ENCODE measurements at places on chromosomes 3 and 15. TPM values are rescaled to one million over a fixed set of nuclear protein-coding genes. Genes with fewer than 3 reads are reported as not detected.
A peak's percentile ranks its signal among the peaks of the same experiment; 100 is the strongest.

DNA sequence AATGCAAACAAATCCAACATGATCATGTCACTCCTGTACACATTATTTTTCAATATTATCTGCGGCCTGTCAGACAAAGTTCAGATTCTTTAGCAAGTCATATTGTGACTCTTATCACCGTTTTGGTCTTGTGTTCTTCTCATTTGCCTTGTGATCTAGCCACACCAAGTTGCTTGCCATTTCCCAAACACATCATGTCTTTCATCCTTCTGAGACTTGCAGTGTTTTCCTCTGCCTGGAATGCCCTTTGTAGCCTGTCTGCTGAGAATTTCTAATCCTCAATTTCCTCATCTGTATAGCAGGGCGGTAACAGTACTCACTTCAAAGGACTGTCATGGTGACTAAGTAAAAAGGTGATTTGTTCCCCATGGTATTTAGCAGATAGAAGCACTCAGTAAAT lies 135.0 kb downstream of the GREM1 start:
- no peak for DNase-seq

DNA sequence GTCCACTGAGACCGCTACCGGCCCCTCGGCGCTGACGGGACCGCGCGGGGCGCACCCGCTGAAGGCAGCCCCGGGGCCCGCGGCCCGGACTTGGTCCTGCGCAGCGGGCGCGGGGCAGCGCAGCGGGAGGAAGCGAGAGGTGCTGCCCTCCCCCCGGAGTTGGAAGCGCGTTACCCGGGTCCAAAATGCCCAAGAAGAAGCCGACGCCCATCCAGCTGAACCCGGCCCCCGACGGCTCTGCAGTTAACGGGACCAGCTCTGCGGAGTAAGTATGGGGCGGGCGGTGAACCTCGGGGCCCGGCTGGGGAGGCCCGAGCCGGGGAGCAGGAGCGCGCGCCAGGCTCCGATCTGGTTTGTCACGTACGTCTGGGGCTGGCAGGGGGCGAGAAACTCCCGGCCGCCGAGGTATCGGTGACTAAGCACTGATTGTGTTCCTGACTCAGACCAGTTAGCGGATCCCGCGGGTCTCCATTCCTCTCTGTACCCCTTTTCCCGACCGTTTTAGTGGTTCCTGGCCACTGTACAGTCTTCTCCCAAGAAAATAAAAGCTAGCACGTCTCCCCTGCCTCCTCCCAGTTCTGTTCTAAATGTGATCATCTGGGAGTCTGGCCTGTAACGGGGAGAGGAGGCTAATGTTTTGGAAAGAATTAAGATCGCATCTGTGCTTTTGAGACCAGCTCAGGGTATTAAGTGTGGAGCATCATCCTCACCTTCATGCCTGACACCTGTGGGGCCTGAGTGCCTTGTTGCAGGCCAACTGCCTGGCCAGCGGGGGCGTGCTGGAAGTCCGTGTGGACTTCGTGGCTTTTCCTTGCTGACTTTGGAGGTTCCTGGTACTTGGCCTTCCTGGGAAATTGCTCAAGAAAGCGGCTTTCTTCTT lies 691 bp downstream of the MAP2K1 start:
- peak; percentile 59 for DNase-seq

GRCh38 chr3:191005790-191006189 lies 143.3 kb upstream of the GMNC start:
- no peak for DNase-seq

DNA sequence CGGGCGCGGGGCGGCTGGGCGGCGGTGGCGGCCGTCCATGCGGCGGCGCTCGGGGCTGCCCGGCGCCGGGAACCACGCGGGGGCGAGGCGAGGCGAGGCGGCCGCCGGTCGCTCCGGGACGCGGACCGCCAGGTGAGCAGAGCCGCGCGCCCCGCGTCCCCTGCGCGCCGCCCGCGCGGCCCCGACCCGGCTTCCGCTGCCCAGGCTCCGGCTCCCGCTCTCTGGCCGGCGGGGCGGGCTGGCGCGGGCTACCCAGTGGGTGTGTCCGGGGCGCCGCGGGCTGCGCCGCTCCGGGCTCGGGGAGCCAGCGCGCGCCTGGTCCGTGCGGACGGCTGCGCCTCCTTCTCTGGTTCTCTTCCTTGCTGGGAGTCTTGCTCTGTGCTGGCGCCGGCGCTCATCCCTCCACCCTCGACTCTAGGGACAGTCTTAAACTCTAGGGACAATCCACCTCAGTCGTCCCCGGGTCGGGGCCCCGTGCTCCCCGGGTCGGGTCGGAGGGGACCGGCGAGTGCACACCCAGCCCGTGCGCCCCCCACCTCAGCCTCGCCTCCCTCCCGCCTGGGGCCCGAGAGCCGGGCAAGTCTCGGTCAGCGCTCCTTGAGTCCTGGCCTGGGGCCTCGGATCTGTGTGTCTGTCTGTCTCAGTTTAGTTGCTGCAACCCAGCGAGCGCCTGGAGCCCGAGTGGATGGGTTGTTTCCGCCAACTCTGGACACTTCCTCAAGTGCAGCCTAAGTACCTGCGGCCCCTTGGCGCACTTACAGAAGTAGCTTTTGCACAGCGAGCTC lies 488 bp downstream of the THSD4 start:
- no peak for DNase-seq

DNA sequence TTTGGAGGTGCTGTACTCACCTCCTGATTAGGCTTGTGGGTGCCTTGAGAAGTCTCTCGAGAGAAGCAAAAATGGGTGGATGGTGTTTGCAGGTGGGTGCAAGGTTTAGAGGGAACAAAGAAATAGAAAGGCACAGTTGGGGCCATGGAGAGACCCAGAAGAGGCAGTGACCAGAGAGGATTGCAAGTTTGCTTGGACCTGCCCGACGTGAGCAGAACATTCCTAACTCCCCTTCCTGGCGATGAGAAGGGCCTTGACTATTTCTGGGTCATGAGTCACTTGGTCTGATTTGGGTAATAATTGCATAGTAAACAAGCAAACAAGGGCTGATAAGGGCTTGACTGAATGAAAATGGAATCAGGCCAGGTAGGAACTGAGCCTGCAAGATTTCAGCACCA lies 7.0 kb upstream of the CTSH start:
- DNase-seq, result peak; percentile 79

Gene ZIC1
- not detected for polyA plus RNA-seq

- no peak for DNase-seq
These were observed 9.6 kb upstream of the SATB1 start for GRCh38 chr3:18434711-18435110.

- peak; percentile 55 for DNase-seq
These were observed 565.9 kb upstream of the CCDC54 start for GRCh38 chr3:106811376-106811775.

GRCh38 chr3:181454451-181455027 lies 257.2 kb upstream of the SOX2 start:
- no peak for DNase-seq

Gene SERINC4
- 0.06 TPM for polyA plus RNA-seq

DNA sequence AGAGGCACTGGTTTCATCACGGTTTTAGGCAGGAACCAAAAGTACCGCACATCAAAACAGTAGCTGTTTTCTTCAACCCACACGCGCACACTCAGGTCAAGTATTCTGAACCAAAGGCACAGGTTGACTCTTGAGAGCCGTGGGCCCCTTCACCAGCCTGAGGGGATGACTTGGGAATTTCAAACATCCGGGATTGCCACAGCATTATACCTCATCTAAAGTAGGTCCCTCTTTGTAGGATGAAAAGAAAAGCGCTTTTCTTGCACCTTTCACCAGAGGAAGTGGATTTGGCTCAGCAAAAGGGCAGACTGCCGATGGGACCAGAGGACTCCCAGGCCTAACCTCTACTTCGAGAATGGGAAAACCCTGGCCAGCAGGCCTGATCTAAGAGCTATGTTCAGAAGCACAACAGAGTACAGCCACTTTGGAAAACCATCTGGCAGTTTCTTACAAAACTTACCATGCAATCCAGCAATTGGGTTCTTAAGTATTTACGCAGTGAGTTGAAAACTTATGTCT lies 88.2 kb upstream of the PROK2 start:
- DNase-seq, result no peak

GRCh38 chr15:94930441-94930840 lies 699.1 kb downstream of the MCTP2 start:
- peak; percentile 75 for DNase-seq

Gene GHSR
- polyA plus RNA-seq, result not detected

Gene TNFSF10
- 11.0 TPM for polyA plus RNA-seq

Gene ARGFX
- polyA plus RNA-seq, result not detected

GRCh38 chr3:94070341-94070911 lies 7.6 kb downstream of the NSUN3 start:
- no peak for DNase-seq

DNA sequence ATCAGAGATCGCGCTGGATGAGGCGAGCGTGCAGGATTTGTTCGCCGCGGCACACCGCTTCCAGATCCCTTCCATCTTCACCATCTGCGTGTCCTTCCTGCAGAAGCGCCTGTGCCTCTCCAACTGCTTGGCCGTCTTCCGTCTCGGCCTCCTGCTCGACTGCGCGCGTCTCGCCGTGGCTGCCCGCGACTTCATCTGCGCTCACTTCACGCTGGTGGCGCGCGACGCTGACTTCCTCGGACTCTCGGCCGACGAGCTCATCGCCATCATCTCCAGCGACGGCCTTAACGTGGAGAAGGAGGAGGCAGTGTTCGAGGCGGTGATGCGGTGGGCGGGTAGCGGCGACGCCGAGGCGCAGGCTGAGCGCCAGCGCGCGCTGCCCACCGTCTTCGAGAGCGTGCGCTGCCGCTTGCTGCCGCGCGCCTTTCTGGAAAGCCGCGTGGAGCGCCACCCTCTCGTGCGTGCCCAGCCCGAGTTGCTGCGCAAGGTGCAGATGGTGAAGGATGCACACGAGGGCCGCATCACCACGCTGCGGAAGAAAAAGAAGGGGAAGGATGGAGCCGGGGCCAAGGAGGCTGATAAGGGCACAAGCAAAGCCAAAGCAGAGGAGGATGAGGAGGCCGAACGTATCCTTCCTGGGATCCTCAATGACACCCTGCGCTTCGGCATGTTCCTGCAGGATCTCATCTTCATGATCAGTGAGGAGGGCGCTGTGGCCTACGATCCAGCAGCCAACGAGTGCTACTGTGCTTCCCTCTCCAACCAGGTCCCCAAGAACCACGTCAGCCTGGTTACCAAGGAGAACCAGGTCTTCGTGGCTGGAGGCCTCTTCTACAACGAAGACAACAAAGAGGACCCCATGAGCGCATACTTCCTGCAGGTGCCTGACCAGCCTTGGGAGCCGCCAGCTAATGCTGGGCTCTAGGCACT lies 819 bp downstream of the KLHL40 start:
- DNase-seq, result no peak

- DNase-seq, result no peak
These were observed 447.2 kb upstream of the CCDC54 start for GRCh38 chr3:106930086-106930485.

DNA sequence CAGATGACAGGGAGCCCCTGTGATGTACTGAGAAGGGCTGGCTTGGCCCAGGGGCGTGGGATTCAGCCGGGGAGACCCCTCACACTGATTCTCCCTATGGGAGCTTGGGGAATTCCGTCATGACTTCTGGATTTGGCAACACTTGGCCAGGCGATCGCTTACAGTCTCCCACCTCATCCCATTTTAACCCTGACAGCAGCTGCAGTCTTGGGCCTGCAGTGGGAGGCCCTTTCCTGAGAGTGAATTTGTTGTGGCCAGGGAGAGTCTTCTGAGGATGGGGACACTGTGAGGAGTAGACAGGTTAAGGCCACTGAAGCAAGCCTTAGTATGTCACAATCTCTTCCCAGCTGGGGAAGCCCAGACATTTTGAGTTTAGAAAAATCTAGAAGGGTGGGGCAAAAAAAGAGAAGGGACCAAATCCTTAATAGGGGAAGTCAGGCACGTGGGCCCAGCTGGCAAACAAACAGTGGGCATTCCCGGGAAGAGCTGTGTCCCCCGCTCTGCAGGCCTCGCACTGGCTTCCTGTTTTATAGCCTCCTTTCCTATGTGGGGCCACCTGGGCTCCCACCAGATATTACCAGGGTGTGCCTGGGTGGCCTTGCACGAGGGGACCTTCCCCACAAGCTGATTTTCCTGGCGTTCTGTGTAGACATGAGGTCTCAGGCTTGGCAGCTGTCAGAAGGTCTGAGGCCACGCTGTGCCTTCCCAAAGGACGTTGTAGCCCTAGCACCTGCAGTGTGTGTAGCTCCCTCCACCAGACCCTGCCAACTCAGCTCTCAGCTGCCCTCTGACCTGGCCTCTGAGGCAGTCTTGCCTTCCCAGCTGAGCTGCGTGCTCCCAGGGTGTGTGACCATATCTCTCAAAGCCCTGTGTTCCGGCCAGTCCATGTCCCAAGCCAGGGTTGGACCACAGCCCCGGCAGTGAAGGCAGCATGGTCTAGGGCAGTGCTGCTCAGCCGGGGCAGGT lies 64.5 kb downstream of the FEM1B start:
- DNase-seq, result no peak

DNA sequence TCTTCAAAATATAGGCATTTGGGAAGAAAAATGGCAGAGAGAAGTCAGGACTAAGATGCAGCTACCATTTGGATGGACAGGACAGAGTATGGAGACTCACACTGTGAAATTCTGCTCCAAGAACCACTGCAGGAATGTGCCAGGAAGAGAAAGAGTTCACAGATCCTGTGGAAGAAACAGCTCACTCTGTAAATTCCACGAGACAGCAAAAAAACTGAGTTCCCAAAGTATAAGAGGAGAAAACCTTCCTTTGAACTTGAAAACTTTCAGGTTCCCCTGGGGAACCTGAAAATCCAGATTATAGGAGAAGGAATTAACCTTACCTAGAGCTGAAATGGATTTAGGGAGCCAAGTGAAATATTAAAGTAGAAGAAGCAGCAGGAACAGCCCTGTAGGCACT lies 137.1 kb downstream of the PLCH1 start:
- no peak for DNase-seq

DNA sequence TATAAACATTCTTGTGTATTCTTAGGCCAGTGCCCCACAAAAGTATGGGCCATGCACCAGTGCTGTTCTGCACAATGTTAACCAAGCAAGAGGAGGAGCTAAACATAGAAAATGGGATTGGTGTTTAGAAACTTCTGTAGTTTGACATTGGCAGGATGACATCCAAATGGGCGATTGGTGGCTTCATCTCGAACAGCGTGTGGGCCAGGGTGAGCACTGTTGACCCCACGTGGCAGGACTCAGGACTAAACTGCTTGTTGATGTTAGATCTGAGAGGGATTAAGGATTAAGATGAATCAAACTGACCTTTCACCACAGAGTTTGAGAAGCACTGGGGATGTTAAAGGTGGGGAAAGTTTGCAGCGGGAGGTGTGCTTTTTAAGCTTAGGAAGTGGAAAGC lies 31.9 kb downstream of the ZNF710 start:
- no peak for DNase-seq

DNA sequence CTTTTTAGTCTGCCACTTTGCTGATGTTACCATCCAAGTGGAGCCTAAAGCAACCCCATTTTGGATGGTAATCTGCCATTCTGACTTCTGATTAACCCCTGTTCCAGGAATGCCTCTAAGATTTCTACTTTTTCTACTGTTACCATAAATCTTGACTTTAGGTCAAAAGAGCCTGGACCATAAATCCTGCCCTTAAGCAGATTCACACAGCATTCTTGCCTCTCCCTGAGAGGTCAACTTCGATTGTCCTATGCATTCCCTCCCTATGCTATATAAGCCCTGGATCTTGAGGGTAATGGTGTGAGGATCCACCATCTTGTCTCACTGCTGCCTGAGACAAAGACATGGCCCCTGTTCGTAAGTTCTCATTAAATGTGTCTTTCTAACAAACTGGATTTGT lies 177.3 kb downstream of the GABRB3 start:
- no peak for DNase-seq

GRCh38 chr3:57224856-57225255 lies 2.7 kb upstream of the APPL1 start:
- no peak for DNase-seq

Gene ZNF385D
- 2.3 TPM for polyA plus RNA-seq
